ENCODE measurements at places on chromosomes 4 and X.

GRCh38 chr4:152926959-152927358 is 9.2 kb upstream of the FHDC1 start:
- no peak for DNase-seq

DNA sequence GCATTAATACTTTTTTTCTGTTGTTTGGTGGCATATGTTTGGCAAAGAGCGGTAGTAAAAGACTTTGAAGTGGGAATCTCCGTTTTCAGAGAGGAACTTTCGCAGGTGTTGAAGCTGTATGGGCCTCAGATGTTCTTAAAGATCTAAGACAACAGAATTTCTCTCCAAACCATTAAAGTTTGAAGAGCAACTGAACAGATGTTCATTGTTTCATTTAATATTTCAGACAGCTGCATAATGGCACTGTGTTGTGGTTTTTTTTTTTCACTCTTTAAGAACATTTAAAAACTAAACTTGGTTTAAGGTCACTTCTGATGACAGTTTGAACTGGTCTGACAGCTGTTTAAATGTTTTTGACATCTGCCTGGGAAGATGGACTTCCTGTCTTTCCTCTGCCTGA is 882.7 kb upstream of the PCDH10 start:
- DNase-seq = no peak

GRCh38 chrX:54551801-54552200 is 21.8 kb downstream of the GNL3L start:
- no peak for DNase-seq

DNA sequence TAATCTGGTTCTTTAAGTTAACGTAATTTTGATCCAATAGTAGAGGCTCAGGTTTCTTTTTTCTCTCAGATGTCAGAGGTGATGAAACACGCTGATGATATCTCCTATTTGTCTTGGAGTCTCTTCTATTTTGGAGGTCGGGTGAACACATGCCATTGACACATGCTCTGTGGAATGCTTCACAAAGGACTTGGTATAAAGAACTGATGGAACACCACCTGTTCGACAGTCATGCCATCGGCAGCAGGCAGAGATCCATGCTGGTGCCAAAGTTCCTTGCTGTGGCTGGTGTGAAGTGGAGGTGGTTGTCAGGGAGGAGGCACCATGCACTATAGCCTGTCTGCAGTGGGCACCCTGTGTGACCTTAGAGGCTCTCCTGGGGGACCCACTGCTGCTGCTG is 94.9 kb downstream of the ATP8A1 start:
- DNase-seq = no peak

- DNase-seq = no peak
Measured at GRCh38 chrX:106780664-106781377, 21.7 kb upstream of the TBC1D8B start.

DNA sequence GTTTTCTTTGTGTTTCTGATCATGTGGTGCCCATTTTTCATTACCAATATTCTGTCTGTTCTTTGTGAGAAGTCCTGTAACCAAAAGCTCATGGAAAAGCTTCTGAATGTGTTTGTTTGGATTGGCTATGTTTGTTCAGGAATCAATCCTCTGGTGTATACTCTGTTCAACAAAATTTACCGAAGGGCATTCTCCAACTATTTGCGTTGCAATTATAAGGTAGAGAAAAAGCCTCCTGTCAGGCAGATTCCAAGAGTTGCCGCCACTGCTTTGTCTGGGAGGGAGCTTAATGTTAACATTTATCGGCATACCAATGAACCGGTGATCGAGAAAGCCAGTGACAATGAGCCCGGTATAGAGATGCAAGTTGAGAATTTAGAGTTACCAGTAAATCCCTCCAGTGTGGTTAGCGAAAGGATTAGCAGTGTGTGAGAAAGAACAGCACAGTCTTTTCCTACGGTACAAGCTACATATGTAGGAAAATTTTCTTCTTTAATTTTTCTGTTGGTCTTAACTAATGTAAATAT is 110.4 kb downstream of the IL13RA2 start:
- DNase-seq = no peak

GRCh38 chr4:12382567-12382966 is 953.9 kb upstream of the HS3ST1 start:
- no peak for DNase-seq

DNA sequence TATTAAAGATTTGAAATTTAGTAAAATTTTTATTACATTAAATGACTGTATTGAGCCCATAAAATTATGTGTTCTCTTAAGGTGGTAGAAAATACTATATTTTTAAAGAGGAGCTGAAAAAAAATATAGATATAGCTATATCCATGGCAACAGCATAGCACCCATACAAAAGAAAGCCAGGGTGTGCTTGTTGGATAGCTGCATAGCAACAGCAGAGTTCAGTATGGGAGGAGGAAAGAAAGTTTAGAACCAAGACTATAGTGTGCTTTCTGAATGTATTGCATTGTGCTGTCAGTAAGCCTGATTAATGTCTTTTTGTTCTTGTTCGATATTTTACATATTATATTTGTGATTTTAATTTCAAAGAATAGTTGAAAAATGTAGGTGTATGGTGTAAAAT is 78.4 kb downstream of the GRID2 start:
- no peak for DNase-seq

All from COLO829 (cell line).